PC-3 (cell line): ENCODE measurements at places on chromosomes 5 and 9.

GRCh38 chr5:98415663-98416062 is 357.8 kb upstream of the RGMB start:
- no peak for DNase-seq

GRCh38 chr9:135020481-135021392 is 66.7 kb upstream of the OLFM1 start:
- DNase-seq: no peak

DNA sequence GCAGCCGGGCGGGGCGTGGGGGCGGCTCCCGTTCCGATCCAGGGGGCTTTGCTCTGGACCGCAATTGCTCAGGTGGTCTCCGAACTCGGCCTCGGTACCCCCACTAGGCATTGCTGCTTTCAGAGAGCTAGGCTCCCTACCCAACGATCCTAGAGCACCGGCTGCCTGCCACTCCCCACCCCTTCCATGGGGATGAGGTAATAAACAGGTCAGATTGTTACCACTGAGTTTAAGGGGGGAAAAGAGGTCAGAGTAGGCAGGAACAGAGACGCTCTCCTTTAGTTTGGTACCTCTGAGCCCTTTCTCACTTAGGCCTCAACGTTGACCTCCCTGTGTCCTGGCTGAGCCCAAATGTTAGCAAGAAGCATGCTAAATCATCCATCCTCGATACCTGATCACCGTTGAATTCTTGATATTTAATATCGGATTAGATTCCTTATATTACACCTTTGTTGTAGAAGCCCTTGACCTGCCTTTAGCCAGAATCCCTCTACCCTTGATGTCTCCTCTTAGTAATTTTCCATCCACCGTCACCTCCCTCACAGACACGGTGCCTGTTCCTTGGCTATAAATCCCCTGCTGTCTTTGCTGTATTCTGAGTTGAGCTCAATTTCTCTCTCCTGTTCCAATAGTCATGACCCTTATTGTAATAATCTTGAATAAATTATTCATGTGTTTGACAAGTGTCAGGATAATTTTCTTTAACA is 588 bp upstream of the PLPP1 start:
- DNase-seq: no peak

DNA sequence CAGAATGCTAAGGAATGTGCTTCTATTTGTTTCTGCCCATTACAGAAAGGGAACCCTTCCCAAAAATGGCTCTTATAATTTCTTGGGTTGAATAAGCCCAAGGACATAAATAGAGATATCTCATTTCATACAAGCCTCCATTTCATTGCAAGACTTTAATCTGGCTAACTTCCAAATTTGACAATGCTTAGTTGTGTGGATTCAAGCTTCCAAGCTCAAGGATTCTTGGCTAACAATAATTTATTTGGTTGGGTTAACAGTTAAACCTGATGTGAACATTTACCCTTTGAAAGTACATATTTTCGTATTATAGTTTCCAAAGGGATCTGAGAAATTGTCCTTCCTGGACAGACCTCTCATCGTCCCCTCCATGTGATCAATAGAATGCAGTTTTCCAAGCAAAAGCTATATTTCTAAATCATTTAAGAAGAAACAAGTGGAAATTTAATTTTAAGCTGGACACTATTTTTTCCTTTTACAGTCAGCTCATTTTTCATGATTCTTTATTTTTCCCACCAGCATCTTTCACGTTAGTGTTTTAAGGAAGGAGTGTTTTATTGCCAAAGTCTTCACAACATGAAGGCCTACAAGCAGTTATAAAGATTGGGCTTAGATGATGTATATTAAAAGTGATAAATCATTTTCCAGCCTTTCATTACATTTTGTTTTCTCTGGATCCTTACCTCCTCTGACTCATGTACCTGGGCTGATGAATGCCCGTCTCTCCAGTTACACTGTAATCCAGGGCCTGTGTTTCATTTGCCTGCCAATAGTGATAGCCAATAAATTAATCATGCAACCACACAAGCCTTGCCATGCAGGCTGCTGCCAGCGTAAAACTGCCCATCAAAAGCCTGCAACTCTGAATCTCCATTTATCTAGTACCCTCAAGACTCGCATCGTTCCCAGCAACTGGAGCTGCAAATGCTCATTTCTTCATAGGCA is 176.7 kb downstream of the NTRK2 start:
- DNase-seq: peak; percentile 1

DNA sequence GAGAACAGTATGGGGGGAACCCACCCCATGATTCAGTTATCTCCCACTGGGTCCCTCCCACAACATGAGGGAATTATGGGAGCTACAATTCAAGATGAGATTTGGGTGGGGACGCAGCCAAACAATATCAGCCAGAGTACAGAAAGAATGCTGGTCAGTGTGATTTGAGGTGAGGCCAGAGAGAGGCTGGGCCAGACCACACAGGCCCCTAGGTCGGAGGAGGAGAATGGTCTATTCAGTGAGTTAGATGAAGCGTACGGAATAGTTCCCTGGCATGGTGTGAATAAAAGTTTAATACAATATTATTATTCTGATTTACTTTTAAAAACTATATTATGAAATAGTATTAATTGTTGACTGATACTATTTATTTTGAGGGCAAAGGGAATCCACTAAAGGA is 39.7 kb downstream of the PCSK5 start:
- DNase-seq: no peak

- no peak for DNase-seq
Measured at GRCh38 chr5:55903121-55903701, 52.1 kb downstream of the IL31RA start.

GRCh38 chr9:134642385-134643181 is 980 bp downstream of the COL5A1 start:
- peak; percentile 18 for DNase-seq

- DNase-seq: no peak
Measured at GRCh38 chr5:158273035-158273434, 414.1 kb upstream of the CLINT1 start.

- no peak for DNase-seq
Measured at GRCh38 chr5:55692106-55692417, 20.1 kb downstream of the SLC38A9 start.

- no peak for DNase-seq
Measured at GRCh38 chr9:27043176-27043575, 37.7 kb upstream of the LRRC19 start.

DNA sequence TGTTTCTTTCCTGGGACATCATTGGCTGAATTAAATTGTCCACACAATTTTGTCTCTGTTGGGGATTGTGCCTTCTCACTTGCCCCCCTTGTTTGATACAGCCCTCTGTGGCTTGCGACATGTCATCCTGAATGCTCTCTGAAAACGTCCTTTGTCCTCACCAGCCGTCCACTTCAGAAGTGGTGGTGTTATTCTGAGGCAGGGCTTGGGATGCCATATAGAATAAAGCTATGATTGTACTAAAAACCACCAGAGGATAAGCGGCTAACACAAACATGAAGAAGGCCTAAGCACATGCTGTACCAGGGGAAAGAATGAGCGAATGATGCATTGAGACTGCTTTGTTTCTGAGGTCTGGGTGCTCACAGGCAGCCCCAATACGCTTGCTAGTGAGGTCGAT is 3.5 kb upstream of the SNX30 start:
- DNase-seq: no peak

- DNase-seq: peak; percentile 66
Measured at GRCh38 chr5:133292300-133292699, 240.5 kb downstream of the HSPA4 start.

GRCh38 chr9:86402591-86402990 is 48.4 kb upstream of the TUT7 start:
- DNase-seq: no peak

- DNase-seq: no peak
Measured at GRCh38 chr9:113137196-113138168, 13.3 kb upstream of the SLC31A2 start.

DNA sequence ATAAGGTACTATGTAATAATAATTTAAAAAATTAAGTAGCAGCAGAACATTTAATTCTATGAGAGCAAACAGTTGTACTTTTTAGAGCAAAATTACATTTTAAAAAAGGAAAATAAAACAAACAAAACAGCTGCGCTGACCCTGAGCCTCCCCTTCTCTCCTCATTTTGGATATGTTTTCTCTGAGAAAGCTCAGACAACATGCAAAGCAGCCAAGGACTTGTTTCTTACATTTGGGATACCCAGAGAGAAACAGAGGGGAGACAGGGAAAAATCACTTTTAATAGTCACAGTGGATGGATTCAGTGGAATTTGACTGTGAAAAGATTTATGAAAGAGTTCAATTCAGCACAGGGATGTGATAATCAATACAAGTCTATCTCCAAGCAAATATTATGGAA is 299.2 kb downstream of the EBF1 start:
- DNase-seq: no peak

- no peak for DNase-seq
Measured at GRCh38 chr5:72433522-72433921, 73.7 kb downstream of the ZNF366 start.

DNA sequence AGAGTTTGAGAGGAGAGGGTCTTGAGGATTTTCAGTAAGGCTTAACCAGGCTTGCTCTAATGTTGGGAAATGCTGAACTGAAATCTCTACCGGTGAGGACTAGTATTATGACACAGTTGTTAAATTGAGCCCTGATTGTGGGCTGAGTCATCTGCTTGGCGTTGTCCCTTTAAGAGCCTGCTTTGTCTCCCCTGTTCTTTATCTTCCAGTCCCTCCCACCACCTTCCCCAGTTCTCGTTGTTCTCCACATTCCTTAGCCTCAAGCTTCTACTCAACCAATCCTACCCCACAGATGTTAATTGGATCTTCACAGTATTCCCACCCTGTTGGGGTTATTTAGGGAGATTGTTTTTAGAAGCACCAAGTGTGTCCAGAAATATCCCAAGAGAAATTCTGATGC is 57.6 kb downstream of the ANKRD55 start:
- peak; percentile 48 for DNase-seq

DNA sequence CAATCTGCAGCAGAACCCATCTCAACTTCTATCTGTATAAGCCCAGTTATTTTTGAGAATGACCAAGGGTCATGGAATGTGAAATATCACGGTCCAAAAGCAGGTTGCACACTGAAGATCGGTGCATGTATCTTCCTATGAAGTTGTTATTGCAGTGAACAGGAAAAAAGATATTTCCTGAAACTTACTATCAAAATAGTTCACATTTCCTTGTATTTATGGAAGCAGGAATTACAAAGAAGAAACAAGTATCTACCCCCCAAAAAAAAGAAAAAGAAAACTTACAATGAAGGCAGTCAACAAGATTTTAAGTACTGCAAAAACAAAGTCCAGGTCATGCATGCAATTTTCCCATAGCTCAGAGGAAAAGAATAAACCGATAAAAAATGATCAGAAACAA is 70.0 kb downstream of the MPDZ start:
- DNase-seq: no peak

DNA sequence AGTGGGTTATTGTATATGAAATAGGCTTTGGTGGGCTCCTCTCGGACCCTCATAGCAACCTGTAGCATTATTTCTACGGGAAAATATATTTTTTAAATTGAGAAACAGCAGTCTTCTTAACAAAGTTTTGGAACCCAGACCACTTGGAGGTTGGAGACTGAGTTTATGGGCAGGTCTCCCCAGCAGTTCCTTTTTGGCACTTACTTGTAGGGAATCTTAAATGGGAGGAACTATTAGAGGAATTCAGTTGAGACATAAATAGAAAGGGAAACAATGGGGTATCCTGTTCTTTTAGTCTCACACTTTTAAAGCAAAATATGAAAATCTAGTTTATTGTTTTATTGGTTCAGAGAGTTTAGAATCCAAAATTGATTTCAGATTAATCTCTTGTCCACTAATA is 111.5 kb downstream of the TRIO start:
- DNase-seq: no peak

DNA sequence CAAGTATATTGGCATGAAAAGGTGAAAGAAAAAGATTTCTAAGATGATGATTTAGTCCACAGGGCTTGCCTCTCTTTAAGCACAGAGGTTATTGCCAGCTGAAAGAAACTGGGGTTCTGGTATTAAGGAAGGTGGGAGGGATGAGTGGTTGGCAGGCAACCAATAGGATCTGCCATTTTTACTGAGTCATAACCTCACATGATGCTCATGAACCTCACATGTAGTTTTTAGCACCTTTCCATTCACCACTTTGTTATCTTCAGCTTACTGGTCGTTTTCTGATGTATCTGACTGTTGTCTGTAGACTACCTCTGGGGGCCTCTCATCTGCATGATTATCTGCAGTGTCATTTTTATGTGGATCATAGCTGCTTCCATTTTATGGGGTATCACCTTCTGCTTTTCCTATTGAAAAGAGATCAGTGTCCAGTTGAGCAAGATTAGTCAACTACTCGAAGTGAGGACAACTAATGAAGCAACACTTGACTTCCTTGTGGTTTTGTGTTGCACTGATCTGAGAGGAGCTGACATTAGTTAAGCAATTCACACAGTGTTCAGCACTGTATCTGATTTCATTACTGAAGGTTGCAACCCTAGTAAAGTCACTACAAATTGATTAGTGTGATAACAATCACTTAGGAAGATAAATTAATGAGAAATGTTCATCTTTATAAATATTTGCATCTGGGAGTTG is 186.3 kb downstream of the SGCD start:
- no peak for DNase-seq

GRCh38 chr5:68464424-68464823 is 248.9 kb downstream of the PIK3R1 start:
- DNase-seq: peak; percentile 2

- DNase-seq: peak; percentile 92
Measured at GRCh38 chr5:95817430-95817829, 5.1 kb downstream of the GLRX start.

GRCh38 chr9:103225702-103226646 is 230.8 kb downstream of the CYLC2 start:
- no peak for DNase-seq

- no peak for DNase-seq
Measured at GRCh38 chr9:27671636-27672035, 98.4 kb upstream of the C9orf72 start.

DNA sequence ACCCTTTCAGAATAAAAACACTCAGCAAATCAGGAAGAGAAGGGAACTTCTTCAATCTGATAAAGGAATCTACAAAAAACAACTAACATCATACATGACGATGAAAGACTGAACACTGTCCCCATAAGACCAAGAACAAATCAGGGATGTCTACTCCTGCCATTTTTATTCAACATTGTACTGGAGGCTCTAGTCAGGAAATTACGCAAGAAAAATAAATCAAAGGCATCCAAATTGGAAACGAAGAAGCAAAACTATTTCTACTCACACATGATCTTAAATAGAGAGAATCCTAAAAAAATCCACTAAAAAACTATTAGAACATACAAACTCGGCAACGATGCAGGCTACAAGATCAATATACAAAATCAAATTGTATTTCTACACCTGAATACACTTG is 42.3 kb downstream of the IPPK start:
- DNase-seq: no peak

- DNase-seq: no peak
Measured at GRCh38 chr5:53820802-53821171, 260.3 kb downstream of the NDUFS4 start.

GRCh38 chr5:51387884-51388275 is 4.6 kb downstream of the ISL1 start:
- DNase-seq: no peak

GRCh38 chr5:141866096-141866495 is 12.1 kb downstream of the PCDH1 start:
- peak; percentile 93 for DNase-seq

- no peak for DNase-seq
Measured at GRCh38 chr9:90956026-90956810, 154.6 kb downstream of the SYK start.

- DNase-seq: no peak
Measured at GRCh38 chr5:179262126-179262920, 82.9 kb downstream of the ADAMTS2 start.

- DNase-seq: no peak
Measured at GRCh38 chr9:84471816-84472215, 131.3 kb upstream of the SLC28A3 start.

GRCh38 chr5:61796773-61797172 is 464.7 kb downstream of the ZSWIM6 start:
- peak; percentile 39 for DNase-seq

GRCh38 chr5:109177227-109177626 is 232.5 kb downstream of the PJA2 start:
- no peak for DNase-seq
